Activated CD4-positive, alpha-beta memory T cell treated with anti-CD3 and anti-CD28 coated beads for 36 hours (primary cell): ENCODE measurements at places on chromosomes 11 and 22. TPM values are rescaled to one million over a fixed set of nuclear protein-coding genes. Genes with fewer than 3 reads are reported as not detected.

DNA sequence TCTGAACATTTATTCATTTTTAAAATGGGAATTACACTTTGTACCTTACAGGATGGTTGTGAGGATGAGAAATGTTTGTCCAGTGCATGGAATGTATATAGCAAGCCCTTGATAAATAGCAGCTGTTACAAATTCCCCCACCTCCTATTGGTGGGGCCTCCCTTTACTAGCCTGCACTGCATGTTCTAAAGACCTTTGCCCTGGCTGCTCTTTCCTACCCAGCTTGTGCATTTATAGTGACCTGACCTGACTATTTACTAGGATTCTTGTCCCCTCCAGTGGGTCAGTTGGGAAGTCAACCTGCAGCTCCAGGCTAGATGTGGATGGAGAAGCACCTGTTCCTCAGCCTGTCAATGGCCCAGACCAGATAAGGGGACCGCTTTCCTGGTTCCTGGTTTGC, 180.3 kb downstream of the HIPK3 start:
- no peak overlapping the region for H3K4me3 ChIP-seq
- peaks cover 1% of the 10 kb centered on the region for H3K27me3 ChIP-seq
- H3K4me1 ChIP-seq = no peaks in the 10 kb centered on the region
- H3K36me3 ChIP-seq = no peaks in the 10 kb centered on the region
- no peak for DNase-seq

The SEPTIN5 gene
- total RNA-seq = 0.41 TPM

The CASP12 gene
- not detected for total RNA-seq

The FBLN1 gene
- not detected for total RNA-seq

DNA sequence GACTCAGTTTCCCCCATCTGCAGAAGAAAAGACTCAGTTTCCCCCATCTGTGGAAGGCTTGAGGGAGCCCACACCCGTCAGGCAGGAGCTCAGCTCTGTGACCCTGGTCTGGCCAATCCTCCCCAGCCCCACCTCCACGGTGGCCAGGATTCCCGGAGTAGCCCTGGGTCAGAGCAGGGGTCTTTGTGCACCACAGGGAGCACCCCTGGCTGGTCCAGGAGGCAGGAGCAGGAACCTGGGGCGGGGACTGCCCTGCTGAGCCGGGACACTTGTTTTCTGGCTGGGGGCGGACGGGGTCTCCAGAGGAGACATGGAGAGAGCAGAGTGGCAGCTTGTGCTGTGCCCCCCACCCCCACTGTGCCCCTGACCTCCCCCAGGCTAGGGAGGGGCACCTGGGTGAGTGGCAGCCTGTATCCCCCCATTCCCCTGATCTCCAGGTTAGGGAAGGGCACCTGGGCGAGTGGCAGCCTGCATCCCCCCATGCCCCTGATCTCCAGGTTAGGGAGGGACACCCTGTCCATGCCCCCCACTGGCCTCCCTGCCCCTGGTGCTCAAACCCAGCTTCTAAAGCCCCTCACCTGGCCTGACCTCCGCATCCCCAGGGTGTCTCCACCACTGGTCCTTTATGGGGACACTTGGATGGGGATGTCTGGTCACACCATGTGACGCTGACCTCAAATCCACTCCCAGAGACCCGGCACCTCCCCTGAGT, 18.8 kb downstream of the IL17REL start:
- DNase-seq = no peak
- H3K4me3 ChIP-seq = no peak overlapping the region
- peaks cover 6% of the 10 kb centered on the region for H3K4me1 ChIP-seq
- peaks cover 6% of the 10 kb centered on the region for H3K36me3 ChIP-seq

GRCh38 chr22:44293876-44294275, 18.9 kb downstream of the SHISAL1 start:
- no peaks in the 10 kb centered on the region for H3K4me1 ChIP-seq
- H3K27ac ChIP-seq = no peak overlapping the region
- H3K4me3 ChIP-seq = no peak overlapping the region
- peaks cover 6% of the 10 kb centered on the region for H3K27me3 ChIP-seq

The CDC42BPG gene
- 0.69 TPM for total RNA-seq

The OR2D2 gene
- total RNA-seq = not detected

GRCh38 chr11:95907476-95907875, 16.4 kb downstream of the MTMR2 start:
- H3K36me3 ChIP-seq = peaks cover 3% of the 10 kb centered on the region
- no peak for DNase-seq
- H3K27ac ChIP-seq = no peak overlapping the region

DNA sequence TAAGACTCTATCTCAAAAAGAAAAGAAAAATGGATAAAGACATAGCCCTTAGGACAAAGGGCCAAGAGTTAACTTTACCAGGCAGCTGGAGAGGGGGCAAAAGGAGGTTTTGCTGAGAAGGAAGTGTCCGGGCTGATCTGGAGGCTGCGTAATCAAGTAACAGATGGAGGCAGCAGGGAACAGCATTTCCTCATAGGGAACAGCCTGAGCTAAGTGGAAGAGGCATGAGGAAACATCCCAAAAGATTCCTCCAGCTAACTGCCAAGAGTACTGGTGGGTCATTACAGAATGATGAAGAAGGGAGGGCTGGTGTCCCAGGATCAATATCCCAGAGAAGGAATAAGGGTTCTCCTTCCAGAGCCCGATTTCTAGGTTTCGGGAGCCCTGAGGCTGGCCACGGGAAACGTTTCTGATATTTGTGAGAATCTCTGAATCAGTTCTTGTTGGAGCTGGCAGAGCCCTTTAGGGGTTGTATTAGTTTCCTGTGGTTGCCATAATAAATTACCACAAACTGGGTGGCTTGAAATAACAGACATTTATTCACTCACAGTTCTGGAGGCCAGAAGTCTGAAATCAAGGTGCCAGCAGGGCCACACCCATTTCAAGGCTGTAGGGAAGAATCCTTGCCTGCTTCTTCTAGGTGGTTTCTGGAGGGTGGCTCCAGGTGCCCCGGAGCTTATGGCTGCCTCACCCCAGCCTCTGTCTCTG, 21.2 kb downstream of the LIF start:
- peaks cover 58% of the 10 kb centered on the region for H3K4me1 ChIP-seq
- H3K36me3 ChIP-seq = no peaks in the 10 kb centered on the region
- no peaks in the 10 kb centered on the region for H3K27me3 ChIP-seq
- no peak overlapping the region for H3K27ac ChIP-seq
- DNase-seq = no peak

- no peak overlapping the region for H3K4me3 ChIP-seq
- H3K27me3 ChIP-seq = peaks cover 4% of the 10 kb centered on the region
- peaks cover 2% of the 10 kb centered on the region for H3K4me1 ChIP-seq
These were observed 29.8 kb upstream of the DDX10 start for GRCh38 chr11:108635106-108635505.

The NCF4 gene
- total RNA-seq = 8.7 TPM

- peaks cover 13% of the 10 kb centered on the region for H3K36me3 ChIP-seq
- peak overlapping the region; percentile 64 for H3K27ac ChIP-seq
- H3K27me3 ChIP-seq = no peaks in the 10 kb centered on the region
- no peak for DNase-seq
- H3K4me1 ChIP-seq = peaks cover 67% of the 10 kb centered on the region
- H3K4me3 ChIP-seq = peak overlapping the region; percentile 20
These were observed 16.0 kb downstream of the BCL9L start for GRCh38 chr11:118909619-118910308.

GRCh38 chr11:40306938-40307548, 1152.4 kb downstream of the LRRC4C start:
- H3K36me3 ChIP-seq = no peaks in the 10 kb centered on the region
- no peak for DNase-seq
- no peak overlapping the region for H3K4me3 ChIP-seq
- no peak overlapping the region for H3K27ac ChIP-seq

GRCh38 chr11:1388763-1389102, 1.0 kb upstream of the BRSK2 start:
- DNase-seq = no peak
- peak overlapping the region; percentile 61 for H3K4me3 ChIP-seq
- peaks cover 7% of the 10 kb centered on the region for H3K4me1 ChIP-seq
- no peak overlapping the region for H3K27ac ChIP-seq
- peaks cover 26% of the 10 kb centered on the region for H3K27me3 ChIP-seq

DNA sequence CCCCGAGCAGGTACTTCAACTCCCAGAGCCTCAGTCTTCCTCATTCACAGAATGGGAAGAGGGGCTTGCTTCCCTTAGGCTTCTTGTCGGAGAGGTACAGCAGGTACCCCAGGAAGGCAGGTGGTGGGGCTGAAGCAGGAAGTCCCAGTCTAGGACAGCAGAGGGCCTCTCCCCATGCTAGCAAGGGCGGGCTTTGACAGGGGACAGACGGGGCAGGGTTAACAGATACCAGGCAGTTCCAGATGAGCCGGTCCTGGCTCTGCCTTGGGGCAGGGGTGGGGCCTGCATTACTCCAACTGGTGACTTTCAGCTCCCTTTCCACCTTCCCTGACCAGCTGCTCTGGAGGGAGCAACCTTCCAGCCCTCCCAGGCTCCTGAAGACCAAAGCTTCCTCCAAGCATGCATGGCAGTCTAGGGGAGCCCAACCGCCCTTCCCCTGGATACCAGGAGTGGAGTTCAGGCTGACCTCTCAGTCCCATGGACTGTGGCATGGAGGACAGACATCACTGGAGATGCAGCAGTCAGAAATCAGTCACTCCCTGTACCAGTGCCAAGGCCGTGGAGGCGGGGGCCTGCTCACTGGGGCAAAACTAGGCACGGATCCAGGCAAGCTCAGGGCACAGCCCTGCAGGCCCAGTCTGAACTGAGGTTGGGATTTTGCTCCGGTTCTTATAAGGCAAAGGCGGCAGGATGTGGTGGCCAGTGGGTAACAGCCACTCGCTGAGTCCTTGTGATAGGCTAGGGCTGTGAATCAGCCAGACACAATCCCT, 60.5 kb downstream of the NAT10 start:
- peaks cover 10% of the 10 kb centered on the region for H3K4me1 ChIP-seq
- no peaks in the 10 kb centered on the region for H3K36me3 ChIP-seq
- no peak for DNase-seq
- no peaks in the 10 kb centered on the region for H3K27me3 ChIP-seq
- no peak overlapping the region for H3K4me3 ChIP-seq

DNA sequence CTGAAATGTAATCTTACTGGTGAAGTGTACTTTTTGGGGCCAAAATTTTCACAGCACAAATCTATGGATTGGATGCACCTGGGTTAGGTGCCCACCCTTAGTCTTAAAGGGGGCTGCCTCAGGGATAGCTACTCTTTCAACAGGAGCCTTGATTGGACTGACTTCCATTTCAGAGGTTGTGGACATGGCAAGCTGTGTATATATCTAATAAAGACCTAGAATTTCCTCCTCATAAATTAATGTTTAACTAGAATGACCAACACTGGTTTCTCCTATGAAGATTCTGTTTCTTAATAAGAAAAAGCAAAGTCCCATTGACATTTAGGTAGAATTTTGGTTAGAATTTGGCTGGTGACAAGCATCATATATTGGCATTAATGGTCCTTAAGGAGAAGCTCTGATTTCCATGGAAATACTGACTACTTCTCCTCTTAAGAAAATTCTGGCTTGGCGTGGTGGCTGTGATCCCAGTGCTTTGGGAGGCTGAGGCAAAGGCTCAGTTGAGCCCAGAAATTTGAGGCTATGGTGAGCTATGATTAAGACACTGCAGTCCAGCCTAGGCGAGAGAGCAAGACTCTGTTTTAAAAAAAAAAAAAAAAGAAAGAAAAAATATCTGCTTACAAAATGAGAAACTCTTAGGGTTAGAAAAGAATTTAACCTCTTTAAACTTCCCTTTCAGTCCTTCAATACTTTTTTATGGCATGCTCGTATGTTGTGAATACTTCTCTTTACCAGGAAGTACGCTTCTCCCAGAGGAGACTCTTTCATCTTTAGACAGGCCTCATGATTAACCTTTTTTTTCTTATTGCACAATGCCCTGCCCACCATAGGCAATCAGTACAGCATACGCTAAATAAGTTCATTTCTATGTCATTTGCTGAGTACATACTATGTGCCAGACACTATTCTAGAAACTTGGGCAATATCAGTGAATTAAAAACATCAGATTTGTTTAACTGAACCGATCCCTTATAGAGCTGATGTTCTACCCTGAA, 77.2 kb downstream of the PRR5L start:
- no peak overlapping the region for H3K27ac ChIP-seq
- H3K27me3 ChIP-seq = peaks cover 10% of the 10 kb centered on the region
- H3K36me3 ChIP-seq = peaks cover 12% of the 10 kb centered on the region
- no peak for DNase-seq

GRCh38 chr11:127395034-127395433, 394.5 kb upstream of the KIRREL3 start:
- no peaks in the 10 kb centered on the region for H3K4me1 ChIP-seq
- H3K27ac ChIP-seq = no peak overlapping the region
- DNase-seq = no peak
- H3K27me3 ChIP-seq = no peaks in the 10 kb centered on the region

DNA sequence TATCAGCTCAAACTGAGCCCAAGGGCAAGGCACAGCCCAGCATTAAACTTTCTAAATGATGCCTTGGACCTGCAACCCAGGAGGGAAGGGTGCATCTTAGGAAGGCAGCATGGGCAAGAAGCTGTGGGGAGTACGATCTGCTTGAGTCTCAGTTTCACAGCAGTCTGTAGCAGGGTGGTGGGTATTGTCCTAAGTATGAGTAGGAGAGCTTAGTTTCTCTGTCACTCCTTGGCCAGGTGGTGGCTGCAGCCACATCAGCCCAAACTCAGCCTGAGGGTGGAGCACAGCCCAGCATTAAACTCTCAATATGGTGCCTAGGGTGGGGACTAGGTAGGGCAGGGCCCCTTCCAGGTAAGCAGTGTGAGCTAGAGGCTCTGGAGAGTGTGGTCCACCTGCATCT, 85.5 kb downstream of the ACER3 start:
- no peak overlapping the region for H3K4me3 ChIP-seq
- H3K27ac ChIP-seq = no peak overlapping the region
- H3K4me1 ChIP-seq = no peaks in the 10 kb centered on the region
- no peaks in the 10 kb centered on the region for H3K27me3 ChIP-seq

The KIAA1671 gene
- total RNA-seq = 6.8 TPM

The KCNJ1 gene
- not detected for total RNA-seq

The INPP5J gene
- total RNA-seq = 0.14 TPM

DNA sequence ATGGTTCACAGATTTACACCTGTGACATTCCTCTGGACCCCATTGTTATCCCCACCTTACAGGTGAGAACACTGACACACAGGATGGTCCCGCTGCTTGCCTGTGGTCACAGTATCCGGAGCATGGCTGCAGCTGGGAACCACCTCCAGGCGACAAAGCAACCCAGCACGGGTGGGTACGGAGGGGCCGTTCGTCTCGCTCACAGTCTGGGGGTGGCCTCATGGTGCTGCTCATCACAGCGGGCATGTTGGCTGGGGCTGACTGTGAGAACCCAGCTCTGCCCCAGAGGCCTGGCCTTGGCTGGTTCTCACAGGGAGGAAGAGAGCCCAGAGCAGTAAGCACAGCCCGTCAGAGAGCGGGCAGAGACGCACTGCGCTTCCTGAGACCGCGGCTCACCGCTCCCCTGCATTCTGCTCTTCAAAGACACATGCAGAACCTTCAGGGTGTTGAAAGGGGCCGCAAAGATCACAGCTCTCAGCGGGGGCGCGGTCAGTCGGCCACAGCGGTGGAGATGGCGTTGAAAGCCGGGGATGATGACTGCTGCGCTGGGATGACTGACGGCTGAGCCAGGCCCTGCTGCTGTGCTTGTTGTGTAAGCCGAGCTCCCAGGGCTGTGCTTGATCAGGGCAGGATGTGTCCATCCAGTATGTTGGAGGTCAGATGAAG, 423.0 kb downstream of the BRD1 start:
- H3K4me1 ChIP-seq = no peaks in the 10 kb centered on the region
- no peak overlapping the region for H3K27ac ChIP-seq
- DNase-seq = no peak
- no peaks in the 10 kb centered on the region for H3K36me3 ChIP-seq
- H3K27me3 ChIP-seq = peaks cover 7% of the 10 kb centered on the region

GRCh38 chr11:132859306-132859705, 673.0 kb downstream of the OPCML start:
- DNase-seq = no peak
- peaks cover 1% of the 10 kb centered on the region for H3K27me3 ChIP-seq
- no peak overlapping the region for H3K27ac ChIP-seq
- H3K4me3 ChIP-seq = no peak overlapping the region
